ENCODE measurements at places on chromosomes 16 and 17.

GRCh38 chr16:57736419-57737351, 1.1 kb downstream of the KATNB1 start:
- DNase-seq = no peak

- DNase-seq = no peak
Observed at GRCh38 chr17:16477255-16477654, 14.7 kb downstream of the LRRC75A start.

DNA sequence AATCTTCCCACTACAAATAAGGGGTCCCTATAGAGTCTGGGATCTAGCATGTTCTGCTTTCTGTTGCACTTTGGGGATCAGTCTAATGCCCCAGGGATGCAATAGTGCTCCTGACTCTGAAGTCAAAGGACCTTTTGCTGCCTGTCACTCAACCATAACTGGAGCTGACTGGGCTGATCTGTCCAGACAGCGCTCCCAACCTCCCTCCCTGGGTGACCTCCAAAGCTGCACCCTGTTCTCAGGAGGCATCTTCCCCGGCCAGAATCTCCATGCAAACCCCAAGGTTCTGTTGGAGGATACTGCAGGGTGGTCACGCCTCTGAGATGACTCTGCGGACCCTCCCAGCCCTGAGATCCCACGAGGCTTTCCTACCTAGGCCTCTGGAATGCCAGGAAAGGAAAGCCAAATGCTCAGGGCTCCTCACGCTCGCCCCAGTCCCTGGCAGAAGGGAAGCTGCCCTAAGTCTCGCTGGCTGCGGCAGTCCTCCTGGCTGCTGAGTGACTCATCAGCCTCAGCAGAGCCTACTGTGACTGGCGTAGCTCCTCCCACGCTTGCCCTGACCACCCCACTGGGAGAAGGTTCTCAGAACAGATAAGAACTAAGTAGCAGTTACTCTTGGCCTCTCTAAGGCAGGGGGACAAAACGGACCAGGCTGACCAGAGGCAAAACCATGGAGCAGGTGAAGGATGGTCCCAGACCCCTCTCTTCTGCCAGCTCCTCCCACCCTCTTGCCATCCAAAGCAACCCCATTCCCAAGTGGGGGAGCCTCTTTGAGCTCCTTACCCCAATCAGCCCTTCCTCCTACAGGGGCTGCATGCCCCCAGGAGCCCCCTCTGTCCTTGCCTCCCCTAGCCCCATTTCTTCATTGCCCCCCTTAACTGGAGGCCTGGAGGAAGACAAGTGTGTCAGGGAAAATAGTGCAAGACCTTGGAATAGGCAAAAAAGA, 124.1 kb upstream of the TNRC6C start:
- DNase-seq = no peak

- DNase-seq = no peak
Observed at GRCh38 chr17:1315409-1315808, 35.9 kb downstream of the TRARG1 start.

DNA sequence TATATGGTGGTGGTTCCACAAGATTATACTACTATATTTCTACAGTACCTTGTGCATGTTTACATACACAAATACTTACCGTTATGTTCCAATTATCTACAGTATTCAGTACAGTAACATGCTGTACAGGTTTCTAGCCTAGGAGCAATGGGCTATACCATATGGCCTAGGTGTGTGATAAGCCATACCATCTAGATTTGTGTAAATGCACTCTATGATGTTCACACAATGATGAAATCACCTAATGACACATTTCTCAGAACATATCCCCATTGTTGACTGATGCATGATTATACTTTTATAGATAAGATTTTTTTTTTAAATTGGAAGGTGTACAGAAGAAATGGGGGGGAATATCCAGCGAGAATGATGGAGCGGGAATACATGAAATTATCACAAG, 123.0 kb upstream of the TOB1 start:
- no peak for DNase-seq

DNA sequence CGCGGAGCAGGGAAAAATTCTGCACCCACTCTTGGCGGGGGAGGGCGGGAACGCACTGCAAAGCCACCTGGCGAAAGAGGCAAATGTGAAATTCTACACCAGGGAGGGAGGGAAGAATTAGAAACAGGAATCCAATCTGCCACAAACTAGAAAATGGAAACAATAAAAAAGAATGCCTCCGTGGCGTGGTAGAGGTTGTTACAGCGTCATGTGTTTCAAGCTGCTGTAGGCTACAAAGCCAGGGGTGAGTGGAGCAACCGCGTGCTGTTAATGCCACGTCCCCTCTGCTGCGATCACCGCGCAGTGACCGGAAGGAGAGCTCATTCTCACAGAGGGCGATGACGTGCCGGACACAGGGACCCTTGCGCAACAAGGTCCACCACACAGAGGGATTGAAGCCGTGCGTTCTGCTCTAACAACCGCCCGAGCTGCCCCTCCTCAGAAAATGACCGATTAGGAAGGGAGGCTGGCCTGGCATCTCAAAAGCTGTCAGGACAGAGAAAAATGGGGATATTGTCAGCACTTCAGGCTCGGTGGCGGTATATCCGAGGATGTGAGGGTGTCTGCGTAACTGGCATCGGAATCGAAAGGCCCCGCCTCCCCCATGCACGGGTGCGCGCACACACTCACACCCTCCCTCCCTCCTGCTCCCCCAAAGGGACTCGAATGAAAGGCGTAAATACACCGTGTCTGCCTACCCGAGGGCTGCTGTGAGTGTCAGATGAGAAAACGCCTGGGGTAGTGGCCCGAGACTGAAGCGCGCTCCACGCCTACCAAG, 70.8 kb upstream of the TNRC6C start:
- no peak for DNase-seq

DNA sequence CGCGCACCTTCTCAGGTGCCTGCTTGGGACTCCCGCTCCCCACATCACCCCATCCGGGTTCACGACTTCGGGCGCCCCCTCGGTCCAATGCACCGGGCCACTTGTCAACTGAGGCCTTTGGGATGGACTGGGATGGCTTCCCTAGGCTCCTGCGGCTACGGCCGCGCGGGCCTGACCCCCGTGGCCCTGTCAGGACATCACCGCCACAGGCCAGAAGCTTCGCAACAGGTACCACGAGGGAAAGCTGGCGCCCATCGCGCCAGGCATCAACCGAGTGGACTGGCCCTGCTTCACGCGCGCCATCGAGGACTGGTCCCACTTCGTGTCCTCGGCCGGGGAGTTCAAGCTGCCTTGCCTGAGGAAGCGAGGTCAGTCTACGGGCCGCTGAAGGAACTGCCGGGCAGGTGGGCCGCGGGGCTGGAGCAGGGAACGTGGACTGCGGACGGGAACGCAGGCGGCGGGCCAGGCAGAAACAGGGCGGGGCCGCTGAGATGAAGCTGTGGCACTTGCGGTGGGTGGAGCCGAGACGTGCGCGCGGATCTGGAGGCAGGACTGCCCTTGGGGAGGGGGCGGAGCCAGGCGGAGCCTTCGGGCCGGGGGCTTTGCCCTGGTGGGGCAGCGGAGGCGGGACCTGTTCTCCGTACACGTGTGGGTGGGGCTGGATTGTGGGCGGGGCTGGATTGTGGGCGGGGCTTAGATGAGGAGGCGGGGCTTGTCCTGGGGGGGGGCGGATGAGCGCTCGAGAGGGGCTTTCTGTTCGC, 13.7 kb upstream of the CNGB1 start:
- DNase-seq = peak; percentile 91

GRCh38 chr17:83175822-83176622, 96.6 kb downstream of the METRNL start:
- peak; percentile 42 for DNase-seq

DNA sequence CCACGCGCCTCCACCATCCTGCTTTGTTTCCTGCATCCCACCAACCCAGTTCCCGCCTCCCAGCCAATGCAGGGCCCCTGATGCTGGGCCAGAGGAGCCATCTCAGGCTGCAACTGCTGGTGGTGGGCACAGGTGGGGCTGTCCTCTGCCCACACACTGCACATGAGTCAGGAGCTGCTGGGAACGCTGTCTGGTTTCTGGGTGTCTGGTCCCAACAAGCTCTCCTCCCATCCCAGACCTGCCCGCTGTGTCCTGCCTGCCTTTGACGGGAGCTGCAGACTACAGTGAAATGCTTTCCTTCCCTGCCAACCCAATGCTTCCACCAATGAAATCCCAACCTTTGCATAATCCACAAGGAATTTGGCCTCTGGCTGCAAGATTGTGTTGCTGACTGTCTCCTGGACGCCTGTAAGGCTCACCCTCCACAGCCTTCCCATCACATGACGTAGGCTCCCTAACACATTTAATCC, 98.9 kb downstream of the N4BP1 start:
- no peak for DNase-seq

DNA sequence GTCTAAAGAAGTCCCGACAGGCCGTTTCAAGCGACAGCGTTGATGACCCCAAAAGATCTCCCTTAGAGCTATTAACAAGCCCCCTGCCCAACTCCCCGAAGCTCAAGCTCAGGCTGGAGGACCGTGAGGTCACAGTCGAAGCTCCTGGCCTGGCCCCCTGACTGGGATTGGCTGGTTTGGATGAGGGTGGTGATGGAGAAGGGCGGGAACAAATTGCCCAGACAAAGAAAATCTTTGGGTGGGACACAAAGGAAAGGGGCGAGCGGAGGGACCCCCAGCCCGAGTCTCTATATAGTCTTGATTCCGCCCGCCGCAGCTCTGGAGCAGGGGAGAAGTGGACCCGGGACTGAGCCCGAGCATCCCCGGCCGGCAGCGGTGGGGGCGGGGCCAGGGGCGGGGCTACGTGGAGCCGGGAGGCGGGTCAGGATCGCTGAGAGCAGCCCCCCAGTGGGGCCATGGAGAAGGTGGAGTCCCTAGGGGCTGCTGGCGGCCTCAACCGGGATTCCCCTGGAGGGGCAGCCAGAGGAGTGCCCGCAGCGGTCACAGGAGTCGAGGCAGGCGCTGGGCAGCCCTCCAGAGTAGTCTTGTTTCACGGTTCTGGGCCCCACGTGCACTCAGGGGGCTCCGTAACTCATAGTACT, 982 bp upstream of the NEURL4 start:
- DNase-seq = no peak

DNA sequence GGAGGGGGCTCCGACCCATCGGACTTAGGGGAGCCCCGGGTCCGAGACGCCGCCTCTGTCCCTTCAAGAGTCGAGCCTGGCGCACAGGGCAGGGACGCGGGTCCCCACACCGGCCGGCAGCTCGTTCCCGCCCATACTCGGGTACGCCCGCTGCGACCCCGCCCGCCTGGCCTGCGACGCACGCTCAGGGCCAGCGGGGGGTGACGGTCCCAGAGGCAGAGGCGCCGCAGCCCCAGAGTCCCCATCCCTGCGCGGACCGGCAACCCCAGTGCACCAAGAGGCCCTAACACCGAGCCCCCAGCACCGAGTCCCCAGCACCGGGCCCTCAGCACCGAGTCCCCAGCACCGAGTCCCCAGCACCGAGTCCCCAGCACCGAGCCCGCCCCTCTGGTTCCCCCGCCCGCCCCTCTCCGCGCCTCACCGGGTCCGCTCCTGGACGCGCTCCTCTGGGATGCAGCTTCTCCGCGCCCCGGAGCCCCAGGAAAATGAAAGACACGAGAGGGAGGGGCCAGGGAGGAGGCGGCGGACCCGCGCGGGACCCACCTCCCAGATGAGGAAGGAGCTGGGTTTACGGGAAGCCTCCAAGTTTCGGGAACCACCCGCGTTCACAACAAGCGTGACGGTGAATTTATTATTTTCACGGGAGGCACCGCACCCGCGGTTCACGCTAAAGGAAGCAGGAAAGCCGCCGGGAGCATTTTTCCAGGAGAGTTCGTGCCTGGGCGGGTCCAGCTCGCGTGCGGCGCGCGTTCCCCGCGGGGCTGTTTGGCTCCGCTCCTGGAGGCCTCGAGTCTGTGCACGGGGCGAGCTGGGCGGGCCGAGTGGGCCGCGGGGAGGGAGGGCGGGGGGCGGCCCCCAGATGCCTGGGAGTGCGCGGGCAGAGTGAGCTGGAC, at the start of gene SECTM1:
TSS of gene SECTM1 (minus strand) at position 488 of the 893 bp plus-strand sequence. CDS start 6,526 bp downstream, outside the sequence.
- DNase-seq = peak; percentile 91

DNA sequence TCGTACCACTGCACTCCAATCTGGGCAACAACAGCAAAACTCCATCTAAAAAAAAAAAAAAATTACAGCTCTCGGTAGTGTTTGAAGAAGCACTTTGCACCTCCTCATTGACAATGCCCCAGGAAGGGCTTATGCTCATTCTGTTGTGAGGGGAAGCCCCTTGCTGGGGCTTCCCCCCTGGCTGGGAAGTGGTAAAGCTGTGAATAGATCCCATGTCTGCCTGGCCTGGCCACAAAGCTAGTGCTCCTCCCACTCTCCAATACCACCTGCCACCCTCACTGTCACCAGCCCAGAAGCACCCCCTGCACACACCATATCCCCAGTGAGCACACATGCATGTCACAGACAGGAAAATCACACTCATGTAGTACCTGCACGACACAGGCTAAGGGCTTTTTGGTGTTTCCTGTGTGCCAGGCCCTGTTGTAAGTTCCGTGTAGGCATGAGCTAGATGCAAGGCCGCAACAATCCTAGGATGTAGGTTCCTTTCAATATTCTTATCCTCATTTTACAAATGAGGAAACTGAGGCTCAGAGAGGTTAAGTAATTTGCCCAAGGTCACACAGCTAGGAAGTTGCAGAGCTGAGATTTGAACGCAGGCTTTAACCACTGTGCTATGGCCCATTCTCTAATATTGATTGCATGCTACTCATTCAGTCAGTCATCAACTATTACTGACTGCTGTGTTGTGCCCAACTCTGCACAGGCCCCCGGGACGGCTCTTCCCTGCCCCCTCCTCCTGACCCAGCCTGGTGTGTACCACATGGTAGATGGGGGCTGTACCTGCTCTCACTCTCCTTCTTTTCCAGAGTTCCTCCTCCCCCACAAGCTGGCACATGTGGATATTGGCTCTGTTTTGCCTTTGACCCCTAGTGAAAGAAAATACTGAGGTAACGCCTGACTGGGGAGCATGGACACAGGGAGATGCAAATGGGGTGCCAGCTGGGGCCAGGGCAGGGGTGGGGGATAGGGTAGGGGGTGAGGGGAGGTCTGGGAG, 11.9 kb upstream of the COL1A1 start:
- peak; percentile 75 for DNase-seq

DNA sequence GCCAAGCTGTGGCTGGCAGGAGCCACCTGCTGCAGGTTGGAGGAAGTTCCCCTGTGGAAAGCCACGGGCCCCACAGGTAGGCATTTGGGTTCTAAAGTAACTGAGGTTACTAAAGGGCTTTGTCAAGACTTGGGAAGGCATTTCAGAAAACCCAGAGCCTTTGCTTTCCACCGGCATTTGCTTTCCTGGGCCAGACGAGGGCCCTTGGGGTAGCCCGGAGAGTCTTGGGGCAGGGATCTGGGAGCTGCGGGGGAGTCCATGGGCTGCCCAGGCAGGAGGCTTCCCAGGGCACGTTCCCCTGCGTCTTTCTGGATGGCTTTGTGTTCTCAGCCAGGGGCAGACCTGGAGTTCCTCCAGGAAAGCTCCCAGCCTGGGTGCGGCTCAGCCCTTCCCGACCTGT, 43.5 kb downstream of the JPH3 start:
- no peak for DNase-seq

- no peak for DNase-seq
Observed at GRCh38 chr16:87196661-87197060, 120.5 kb downstream of the C16orf95 start.

- DNase-seq = no peak
Observed at GRCh38 chr17:68255731-68256538, 8.1 kb downstream of the AMZ2 start.

- no peak for DNase-seq
Observed at GRCh38 chr16:83004868-83005652, 378.3 kb downstream of the CDH13 start.

- no peak for DNase-seq
Observed at GRCh38 chr17:19411631-19412030, 599 bp downstream of the RNF112 start.
